CD14-positive monocyte (primary cell): ENCODE measurements at places on chromosomes 7 and 10.
A peak's percentile ranks its signal among the peaks of the same experiment; 100 is the strongest.

DNA sequence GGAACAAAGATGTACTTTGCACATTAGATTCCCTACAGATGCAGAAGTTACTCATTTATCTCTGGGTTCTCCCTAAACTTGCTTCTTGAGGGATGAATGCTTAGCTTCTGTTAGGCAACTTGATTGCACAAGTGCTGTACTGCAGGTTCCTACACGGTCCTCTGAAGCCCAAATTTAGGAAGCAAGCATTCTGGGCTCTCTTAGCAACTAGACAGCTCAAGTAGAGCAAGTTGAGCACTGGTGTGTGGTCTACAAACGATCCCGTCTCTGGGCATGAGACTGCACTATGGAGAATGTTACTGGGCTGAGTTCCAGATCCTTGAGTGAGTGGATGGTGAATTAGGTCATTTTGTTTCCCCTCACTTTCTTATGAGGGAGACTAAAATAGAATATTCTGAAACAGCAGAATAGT, 14.3 kb downstream of the SEMA3D start:
- DNase-seq, result no peak

- DNase-seq, result peak; percentile 75
Measured at GRCh38 chr10:124285587-124286527, 132.9 kb downstream of the OAT start.

DNA sequence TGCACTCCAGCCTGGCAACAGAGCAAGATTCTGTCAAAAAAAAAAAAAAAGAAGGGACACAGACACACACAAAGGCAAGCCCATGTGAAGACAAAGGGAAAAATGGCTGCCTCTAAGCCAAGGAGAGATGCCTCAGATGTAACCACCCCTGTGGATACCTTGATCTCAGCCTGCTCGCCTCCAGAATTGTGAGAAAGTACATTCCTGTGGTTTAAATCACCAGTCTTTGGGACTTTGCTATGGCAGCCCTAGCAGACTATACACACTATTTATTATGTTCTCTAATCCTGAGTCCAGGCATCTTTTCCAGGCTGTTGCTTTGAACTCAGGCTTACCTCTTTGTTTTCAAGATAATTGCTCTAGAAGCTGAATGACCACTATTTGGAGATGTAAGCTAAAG, 494.3 kb downstream of the GALNT17 start:
- no peak for DNase-seq

- peak; percentile 67 for DNase-seq
Measured at GRCh38 chr10:79413196-79413595, 32.2 kb downstream of the ZCCHC24 start.

- DNase-seq, result no peak
Measured at GRCh38 chr7:64602086-64602485, 39.2 kb upstream of the ZNF680 start.

- DNase-seq, result no peak
Measured at GRCh38 chr10:8577686-8578085, 523.2 kb downstream of the GATA3 start.

DNA sequence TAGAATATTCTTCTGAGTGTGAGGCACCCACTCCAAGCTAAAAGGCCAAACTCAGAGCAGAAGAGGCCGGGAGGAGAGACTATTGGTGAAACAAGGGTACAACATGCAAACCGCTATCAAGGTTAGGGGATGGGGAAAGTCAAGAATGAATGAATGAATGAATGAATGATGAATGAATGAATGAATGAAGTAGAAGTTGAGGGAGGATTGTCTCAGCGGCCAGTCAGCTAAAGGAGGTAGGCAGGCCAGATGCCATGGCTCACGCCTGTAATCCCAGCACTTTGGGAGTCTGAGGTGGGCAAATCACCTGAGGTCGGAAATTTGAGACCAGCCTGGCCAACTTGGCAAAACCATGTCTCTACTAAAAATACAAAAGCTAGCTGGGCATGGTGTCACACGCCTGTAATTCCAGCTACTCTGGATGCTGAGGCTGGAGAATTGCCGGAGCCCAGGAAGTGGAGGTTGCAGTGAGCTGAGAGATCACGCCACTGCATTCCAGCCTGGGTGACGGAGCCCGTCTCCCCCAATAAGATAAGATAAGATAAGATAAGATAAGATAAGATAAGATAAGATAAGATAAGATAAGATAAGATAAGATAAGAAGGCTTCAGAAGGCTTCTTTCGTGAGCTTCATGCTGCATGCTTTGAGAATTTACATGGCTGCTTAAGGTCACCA, 250.8 kb downstream of the CCDC3 start:
- DNase-seq, result no peak

DNA sequence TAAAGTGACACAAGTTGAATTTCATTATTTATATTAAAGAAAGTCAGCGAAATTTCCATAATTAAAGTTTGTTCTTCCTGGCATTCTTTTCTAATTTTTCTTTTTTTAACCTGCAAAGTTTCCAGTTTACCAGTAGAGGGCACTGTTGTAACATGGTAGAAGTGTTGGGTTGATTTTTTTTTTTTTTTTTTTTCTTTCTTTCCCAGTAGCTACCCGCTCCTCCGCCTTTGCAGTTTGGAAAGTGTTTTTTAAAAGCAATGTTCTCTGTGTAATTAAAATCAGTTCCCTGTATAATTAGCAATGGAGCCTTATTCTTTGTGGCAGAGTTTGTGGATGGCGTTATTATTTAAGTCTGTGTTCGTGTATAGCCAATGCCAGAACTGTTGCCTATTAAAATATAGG, 53.7 kb downstream of the TAF3 start:
- peak; percentile 37 for DNase-seq

DNA sequence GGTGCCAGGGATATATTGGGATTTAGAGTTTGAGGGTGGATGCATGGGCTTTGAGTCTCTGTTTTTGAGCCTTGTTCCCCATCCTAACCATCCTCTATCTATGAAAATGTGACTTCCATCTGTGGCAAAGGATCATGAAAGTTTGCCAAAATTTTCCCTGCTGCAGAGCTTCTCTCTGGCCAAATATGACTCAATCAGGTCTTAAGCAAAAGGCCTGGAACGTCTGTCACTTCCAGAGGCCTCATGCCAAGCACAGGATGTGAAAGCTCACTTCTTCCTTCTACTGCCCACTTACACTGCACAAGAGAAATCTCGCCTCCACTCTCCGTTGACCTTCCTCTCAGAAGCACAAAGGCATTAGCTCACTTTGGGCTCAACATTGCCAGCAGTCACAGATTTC, 696.9 kb upstream of the NRP1 start:
- no peak for DNase-seq

DNA sequence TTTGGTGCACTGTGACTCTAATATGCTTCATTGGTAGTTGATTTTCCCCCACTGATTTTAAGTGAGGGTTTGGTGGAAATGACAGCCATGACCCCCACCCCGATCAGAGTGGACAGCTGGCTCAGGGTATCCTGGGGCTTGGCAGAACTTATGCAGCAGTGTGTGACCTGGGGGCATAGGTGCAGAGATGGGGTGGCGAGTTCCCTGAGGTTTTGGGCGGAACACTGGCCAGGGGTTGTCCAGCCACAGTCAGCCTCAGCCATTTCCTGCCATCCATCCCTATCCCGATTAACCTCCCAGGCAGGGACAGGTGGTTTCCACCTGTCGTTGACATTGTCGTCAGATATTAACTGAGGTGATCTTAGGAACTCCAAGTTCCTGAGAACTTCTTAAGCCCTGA, 155.8 kb upstream of the CHST15 start:
- no peak for DNase-seq

DNA sequence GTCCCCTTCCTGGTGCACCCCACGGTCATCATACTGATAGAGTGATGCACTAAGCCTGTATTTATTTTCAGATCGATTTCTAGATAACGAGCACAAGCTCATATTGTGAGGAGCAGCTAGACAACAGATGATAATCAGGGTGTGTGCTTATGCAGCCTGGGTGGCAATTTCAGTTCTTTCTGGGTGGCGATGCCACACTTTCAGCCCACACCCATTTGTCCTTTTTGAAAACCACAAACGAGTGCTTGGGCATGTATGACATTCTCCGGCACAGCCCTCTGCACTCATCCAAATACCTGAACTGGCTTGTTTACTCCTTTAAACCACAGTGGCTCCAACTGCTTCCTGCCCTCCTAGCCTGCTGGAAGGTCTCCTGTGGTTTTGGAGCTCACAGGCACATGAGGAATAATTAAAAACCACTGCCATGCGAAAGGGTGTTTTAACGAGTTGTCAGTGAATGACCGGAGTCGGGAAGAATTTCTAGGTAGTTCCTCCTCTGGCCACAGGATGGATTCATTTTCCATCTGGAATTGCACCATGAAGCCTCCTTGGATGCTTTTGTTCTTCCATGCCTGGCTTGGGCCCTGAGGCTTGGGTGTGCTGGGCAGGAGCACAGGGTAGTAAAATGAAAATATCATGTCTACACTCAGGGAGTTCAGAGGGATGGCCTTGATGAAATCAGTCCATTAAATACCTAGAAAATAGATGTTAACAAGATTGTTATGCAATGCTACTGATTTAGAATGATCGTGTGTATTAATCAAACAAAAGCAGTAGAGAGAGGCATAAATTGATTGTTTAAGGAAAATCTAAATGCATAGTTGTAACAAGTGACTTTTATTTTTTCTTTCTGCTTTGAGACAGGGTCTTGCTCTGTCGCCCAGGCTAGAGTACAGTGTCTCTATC, 52.4 kb upstream of the ITGB1 start:
- no peak for DNase-seq

DNA sequence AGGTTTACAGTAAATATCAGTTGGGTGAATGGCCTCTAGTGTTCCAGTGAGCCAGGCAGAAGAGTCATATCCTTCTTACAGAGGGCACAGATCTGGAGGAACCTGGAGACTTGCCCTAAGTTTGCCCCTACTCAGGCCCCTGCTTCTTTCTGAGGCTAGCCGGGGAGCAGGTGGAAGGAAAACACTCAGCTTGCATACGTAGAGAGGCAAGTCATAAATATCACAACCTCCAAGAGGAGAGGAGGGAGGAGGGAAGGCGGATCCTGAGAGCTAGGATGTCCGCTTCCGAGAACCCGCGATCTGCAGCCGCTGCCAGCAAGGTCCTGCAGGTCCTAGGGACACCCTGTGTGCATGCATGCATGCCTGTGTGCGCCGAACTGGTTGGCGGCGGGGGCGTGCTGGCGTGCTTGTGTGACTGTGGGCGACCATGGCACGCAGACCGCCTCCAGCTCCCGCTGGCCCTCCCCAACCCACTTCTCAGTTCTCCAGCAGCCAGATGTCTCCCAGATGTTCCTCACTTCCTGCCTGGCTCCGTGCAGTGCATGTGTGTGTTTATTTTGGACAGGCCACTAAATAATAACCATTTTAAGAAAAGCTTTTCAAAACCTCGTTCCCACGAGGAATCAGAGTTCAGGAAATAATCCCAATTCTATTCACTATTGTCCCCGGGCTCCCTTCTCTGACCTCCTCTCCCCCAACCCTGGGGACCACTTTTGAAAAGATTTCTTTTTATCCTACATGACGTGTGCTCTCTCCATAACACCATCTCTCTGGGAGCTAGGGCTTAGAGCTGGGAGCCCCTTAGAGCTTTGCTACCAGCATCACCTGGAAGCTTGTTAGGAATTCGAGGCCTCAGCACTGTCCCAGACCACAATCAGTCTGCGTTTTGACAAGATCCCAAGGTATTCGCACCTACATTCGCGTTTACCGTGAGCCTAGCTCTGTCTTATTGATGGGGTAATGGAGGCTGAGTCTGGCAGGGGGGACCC, 32.4 kb downstream of the UNC5B start:
- no peak for DNase-seq

- no peak for DNase-seq
Measured at GRCh38 chr10:96987842-96988175, 155.7 kb downstream of the LCOR start.

DNA sequence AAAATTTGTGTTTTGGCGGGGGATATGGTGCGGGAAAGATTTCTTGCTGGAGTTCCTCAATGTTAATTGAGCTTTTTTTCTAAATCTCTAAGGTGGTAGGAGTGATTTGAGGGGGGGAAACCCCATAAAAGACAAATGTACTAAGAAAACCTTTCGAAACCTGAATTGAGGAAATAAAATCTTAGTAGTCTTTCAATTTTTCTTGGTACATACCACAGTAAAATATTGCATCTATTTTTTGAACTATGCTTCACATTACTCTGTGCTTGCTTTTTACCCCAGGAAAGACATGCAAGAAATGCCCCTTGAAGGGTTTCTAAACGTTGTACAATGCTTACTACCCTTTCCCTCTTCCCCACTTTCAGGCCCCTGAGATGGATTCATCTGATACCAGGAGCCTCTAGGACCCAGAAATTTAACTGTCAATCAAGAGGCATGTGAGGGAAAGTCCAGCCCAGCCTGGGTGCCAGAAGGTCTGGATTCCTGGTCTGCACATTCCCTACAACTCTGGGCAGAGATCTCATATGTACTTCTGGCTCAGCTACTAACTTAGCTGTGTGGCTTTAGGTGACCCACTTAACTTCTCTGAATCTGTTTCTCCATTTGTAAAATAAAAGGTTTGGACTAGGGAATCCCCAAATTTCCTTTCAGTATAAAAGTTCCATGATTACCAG, 5.8 kb upstream of the PDCD4 start:
- DNase-seq, result peak; percentile 63

DNA sequence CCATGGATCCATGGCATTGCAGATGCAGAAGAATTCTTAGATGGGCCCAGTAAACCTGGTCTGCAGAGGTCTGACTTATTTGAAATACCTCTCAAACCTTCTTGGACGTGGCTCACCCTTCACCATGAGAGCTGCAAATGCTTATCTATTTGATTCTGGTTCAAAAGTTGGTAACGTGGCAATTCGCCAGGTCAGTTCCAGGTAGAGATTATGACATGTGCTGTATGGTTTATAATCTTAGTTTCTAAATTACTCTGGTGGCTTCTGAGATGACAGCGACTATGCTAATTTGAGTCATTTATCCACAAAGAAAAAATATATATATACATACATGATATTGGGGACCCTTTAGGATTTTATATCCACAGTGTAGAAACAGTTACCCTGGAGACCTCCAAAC, 68.8 kb downstream of the NRP1 start:
- no peak for DNase-seq

GRCh38 chr10:36096576-36096975, 454.5 kb upstream of the FZD8 start:
- DNase-seq, result no peak

- DNase-seq, result peak; percentile 47
Measured at GRCh38 chr10:125159486-125159931, 854 bp downstream of the CTBP2 start.

DNA sequence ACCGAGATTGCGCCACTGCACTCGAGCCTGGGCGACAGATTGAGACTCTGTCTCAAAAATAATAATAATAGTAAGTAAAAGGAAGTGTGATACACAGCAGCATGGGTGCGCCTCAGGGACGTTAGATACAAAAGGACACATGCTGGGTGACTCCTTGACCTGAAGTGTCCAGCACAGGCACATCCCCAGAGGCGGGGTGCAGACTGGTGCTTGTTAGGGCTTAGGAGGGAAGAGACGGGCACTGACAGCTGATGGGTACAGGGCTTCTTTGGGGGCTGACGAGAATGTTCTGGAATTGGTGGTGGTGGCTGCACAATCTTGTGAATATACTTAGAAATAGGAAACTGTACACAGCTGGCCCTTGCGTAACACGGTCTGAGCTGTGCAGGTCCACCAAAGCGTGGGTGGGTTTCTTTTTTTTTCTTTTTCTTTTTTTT, 61.8 kb upstream of the DNAJB6 start:
- peak; percentile 33 for DNase-seq

- DNase-seq, result no peak
Measured at GRCh38 chr10:117418121-117418520, 42.9 kb upstream of the PDZD8 start.

GRCh38 chr7:97020996-97021746, 3.5 kb downstream of the DLX5 start:
- no peak for DNase-seq
